ENCODE measurements at places on chromosomes 12 and 14.

- DNase-seq, result no peak
Measured at GRCh38 chr14:22266142-22266442, 322.9 kb downstream of the DAD1 start.

DNA sequence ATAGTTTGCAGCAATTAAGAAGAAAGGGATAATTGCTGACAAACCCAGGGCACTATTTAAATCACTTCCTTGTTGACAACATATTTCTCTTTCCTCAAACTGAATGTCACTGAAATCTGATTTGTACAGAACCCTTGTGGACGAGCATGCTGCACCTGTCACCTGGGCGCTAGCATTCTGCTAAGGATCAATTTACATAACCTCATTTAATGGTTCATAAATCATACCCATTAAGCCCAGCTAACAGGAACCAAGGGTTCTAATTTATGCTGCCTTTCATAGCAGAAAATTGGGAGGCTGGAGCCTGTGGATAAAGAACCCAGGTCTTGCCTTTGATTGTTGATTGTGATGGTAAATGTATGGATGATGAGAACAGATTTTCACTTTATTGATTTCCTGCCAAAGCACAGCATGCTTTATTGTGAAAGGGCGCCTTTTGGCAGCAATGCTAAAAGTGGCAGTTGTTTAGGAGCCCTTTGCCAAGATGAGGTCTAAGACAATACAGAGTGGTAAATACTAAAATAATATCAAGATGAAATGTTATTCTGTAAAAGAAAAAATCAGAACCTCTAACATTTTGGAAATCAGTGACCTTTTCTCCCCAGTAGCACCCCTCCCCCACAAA, 95.4 kb downstream of the NKX2-1 start:
- DNase-seq, result no peak

GRCh38 chr12:1643905-1644533, 15.0 kb downstream of the WNT5B start:
- DNase-seq, result no peak

GRCh38 chr12:86950043-86950442, 693.9 kb upstream of the MGAT4C start:
- no peak for DNase-seq

DNA sequence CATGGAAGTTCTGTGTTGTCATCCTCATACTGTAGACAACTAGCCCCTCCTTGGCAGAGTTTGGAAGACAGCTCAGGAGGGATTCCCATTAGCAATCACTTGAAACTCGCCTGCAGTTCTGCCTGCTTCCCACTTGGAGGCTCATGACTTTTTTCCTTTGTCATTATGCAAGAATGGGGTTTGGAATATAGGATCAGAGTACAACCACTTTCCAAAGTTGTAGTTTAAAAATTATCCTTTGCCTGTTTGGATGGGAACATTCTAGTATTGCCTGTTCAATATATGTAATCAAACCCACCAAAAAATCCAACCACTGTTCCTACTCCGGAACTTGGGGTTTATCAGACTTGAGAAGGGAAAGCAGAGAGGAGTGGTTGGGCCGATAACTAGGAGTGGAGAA, 2.1 kb upstream of the GPD1 start:
- DNase-seq, result no peak

- no peak for DNase-seq
Measured at GRCh38 chr12:20474443-20474842, 106.1 kb downstream of the PDE3A start.

- DNase-seq, result no peak
Measured at GRCh38 chr12:87150969-87151662, 878.1 kb downstream of the C12orf50 start.

- no peak for DNase-seq
Measured at GRCh38 chr14:78666336-78667056, 496.3 kb downstream of the NRXN3 start.

DNA sequence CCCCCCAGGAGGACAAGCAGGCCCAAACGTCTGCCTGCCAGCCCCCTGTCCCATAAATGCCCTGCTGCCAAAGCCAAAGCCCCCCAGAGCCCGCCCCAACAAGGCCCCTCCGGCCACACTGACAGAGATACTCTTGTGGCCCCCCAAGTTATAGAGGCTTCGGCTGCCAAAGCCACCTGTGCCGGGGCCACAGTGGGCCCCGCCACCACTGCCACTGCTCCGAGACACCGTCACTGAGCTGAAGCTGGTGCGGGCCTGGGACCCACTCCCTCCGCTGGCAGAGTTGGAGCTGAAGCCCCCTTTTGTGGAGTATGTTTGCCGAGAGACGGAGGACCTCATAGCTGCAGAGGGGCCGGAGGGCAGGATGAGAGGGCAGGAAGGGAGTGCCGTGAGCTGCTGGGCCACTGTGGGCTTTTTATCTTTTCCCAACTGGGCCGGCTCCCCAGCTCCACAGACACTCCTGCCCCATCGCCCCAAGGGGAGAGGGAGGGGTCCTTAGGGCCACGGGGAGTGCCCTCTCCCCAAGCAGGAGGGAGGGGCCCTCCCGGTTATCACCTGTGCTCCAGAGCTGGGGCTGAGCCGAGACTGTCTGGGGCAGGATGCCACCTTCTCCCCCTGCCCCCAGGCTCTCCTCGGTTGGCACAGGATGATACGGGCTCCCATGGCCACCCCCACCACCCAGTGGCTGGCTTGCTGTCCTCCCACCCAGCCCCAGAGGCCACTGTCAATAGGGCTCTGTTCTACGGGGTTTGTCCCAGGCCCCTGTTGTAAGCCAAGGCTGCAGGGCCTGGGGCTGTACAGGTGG, at the start of gene KRT79:
Gene KRT79 (minus strand): TSS at position 390 of the 805 bp plus-strand sequence. CDS start 51 bp downstream, at position 339.
- no peak for DNase-seq

DNA sequence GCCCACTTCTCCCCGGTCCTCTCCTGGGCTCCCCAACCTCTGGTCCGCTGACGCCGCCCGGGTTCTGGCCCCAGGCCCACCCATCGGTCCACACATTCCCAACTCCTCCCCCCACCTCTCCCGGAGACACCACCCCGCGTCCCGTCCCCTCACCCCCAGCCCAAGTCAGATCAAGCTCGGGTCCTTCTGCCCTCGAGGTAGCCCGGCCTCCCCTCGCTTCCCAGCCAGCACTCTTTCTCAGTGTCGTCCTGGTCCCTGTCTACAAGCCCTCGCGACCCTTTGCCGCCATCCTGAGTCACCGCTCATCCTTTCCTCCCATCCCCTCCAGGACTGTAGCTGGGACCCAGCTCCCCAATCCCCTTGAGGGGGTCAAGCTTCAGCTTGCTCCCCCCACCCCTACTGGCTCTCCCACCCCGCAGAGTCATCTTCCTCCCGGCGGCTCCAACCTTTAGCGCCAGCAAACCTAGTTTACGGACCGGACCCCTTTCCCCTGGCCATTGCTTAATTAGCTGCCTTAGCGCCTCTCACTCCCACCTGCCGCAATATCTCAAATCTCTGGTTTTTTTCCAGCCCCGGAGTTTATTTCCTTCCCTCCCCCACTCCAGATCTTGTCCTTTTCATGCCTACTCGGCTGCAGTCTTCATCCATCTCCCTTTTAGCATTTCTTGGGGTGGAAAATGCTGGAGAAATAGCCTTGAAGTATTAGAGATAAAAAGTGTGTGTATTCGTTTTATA, 1.1 kb downstream of the PPP4R4 start:
- DNase-seq, result no peak

DNA sequence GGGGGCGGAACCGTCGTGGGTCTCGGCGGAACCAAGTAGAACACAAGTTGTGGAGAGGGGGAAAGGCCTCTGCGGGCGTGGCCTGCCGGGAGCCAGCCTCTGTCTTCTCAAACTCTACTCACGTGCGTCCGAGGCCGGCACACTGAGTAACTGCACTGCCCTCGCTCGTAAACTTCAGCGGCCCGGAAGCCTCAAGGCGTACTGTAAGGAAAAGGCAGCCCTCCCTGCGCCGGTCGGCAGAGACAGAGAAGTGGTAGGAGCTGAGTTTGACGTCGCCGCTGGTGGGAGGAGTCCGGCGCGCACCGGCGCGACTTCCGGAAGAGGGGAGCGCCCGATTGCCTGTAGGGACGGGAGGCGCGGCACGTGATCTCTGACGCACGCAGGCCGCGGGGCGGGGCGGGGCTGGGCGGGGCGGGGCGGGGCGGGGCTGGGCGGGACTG, at the start of gene FBXO33:
Gene FBXO33 (minus strand): TSS at position 255 of the 440 bp plus-strand sequence. CDS start 271 bp downstream, outside the sequence.
- DNase-seq, result peak; percentile 97

DNA sequence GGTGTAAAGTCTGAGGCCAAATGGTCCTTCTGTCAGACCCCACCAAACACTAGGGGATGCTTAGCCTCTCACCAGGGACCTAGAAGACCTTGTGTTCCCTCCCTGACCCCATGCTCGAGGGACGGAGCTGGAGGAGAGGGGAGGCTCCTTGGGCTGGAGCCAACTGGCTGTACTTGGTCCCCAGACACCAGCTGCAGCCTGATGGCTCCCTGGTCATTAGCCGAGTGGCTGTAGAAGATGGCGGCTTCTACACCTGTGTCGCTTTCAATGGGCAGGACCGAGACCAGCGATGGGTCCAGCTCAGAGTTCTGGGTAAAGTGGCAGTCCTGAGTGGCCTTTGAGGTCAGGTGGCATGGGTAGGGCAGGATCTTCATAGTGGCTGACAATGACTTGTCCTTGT, 29.0 kb downstream of the PAPLN start:
- DNase-seq, result no peak

DNA sequence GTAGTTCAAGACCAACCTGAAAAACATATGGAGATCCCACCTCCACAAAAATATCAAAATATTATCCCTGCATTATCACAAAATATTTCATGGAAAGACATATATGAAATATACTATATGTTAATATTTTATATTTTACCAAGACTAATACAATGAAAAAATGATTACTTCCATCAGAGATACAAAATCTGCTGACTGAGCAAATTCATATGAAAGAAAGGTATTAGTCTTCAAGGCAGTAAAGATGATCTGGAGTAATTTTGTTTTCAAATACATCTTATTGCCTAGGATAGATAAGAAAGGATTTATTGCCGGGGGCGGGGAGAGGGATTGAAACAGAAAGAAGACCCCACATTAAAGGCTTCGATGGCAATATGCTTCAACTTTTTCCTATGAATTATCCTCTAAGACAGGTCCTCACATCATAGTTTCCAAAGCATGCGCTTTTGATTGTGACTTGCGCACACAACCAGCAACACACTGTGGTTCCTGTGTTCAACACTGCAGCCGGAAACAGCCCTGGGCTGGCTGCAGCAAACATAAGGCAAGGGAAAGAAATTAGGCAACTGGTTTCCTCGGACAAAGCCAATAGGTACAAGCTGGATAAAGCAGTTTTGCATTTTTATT, 83.2 kb downstream of the SPPL3 start:
- peak; percentile 8 for DNase-seq

DNA sequence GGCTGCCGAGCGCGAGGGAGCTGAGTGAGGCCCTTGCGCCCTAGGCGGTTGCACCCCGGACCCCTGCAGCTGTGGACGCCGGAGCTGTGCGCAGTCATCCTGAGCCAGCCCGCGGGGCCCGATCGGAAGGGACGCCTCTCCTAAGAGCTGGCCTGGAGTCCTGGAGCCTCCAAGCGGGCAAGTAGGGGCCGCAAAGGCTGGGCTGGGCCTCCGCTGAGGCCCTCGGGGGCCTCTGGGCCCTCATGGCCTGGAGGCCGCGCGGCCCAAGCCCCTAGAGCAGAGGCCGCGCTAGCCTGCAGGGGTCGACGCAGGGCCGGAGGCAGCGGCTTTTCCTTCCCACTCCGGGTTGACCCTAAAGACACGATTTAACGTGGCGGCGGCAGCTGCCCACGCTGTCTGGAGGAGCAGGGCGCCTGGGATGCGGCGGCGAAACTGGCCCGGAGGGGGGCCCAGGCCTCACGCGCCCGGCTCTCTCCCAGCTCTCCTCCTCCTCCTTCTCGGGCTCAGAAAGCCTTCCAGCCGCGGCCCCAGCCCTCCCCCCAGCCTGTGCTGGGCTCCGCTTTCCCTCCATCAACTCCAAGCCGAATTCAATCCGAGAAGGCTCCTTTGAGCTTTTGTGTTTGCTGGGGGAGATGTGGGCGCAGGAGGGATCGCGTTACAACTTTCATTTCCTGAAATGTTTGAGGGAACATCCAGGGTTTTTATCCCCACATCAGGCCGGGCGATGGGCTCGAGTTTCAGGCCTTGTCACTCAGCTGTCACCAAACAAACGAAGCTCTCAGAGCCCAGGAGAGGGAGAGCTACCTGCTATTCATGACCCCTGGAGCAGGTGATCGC, 11.6 kb downstream of the SIX1 start:
- no peak for DNase-seq

- no peak for DNase-seq
Measured at GRCh38 chr12:103947871-103948555, 17.7 kb upstream of the TDG start.

GRCh38 chr14:101838476-101838875, 77.0 kb downstream of the PPP2R5C start:
- no peak for DNase-seq

DNA sequence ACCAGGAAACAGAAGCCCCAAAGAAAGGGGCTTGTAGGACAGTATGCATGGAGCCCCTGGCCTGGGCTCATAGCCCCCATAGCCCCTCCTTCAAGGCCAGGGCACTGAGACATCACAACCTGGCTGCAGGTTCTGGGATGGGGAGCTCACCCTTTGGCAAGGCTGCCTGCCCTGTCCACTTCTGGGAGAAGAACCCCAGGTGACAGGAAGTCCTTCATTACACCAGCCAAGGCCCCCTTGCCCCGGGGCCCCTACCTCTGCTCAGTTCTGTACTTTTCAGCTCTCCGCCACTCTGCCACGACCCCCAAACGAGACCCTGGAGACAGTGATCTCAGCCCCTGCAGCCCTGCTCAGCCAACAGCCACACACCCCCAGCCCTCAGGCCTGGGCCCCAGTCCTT, 223.2 kb upstream of the RTL1 start:
- no peak for DNase-seq

DNA sequence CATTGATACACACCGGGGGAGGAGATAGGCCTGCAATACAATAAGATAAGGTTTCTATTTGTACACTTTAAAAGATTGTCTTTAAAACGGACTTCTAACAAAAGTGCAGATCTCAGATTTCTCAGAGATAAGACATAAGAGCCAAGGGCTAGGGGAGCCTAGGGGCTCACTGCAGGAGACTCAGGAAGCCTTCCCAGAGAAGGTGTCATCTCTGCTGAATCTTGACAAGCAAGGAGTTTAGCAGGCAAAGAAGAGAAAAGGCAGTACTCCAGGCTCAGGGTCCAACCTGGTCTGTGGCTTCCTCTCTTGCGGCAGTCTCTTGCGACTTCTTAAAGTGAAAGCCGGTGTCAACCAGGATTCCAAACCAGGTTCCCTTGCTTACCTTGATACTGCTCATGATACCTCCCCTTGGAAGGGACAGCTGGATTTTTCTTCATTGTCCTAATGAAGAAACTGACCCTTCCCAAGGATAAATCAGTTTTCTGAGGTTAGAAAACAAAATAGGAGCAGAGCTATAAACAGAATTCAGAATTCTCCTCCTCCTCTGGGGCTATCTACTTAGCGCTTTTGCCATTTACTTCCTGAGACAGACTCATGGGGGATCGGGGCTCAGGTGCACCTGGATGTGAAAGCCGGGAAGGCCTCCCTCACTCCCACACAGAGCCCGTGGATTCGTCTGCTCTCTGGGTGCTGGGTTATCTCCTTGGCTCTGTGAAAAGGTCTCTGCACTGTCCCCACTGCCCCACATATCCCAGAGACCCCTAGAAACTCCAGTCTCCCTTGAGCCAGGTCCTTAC, 1.7 kb upstream of the SCNN1A start:
- no peak for DNase-seq

GRCh38 chr14:103445806-103446205, 60.6 kb downstream of the MARK3 start:
- no peak for DNase-seq
